ENCODE measurements at places on chromosomes 2 and 18.

- no peak for DNase-seq
These were observed 33.7 kb upstream of the PDIA6 start for GRCh38 chr2:10846110-10846861.

DNA sequence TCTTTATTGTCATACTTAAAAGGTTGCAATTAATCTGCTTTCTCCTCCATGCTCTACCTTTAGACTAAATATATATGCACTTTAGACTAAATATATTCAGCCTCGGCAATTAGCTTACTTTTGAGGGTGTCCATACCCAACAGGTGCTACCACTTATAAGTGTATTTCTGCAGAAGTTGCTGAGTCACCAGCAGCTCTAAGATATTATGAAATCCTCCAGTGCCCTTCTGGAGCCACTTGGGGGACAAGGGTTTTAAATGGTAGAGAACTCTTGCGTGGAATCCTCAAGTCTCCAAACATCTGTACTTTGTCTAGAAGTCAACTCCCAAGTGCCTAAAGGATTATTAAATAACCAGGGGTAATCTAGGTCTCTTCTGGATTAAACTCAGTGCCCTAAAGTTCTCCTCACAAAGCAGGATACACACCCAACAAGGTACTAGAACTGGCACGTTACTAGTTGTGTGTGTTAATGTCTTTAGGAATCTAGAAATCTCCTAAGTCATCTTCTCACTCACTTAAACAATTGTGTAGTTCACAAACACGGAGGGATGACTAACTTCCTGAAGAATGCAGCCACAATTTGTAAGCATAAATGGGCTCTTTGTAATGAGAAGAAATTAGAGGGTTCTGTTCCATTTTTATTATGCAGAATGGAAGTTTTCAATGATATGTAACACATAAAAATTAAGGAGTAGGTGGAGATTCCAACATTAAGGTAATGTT lies 159.7 kb downstream of the CD226 start:
- no peak for DNase-seq

- no peak for DNase-seq
These were observed 10.8 kb upstream of the NAB1 start for GRCh38 chr2:190637903-190638618.

DNA sequence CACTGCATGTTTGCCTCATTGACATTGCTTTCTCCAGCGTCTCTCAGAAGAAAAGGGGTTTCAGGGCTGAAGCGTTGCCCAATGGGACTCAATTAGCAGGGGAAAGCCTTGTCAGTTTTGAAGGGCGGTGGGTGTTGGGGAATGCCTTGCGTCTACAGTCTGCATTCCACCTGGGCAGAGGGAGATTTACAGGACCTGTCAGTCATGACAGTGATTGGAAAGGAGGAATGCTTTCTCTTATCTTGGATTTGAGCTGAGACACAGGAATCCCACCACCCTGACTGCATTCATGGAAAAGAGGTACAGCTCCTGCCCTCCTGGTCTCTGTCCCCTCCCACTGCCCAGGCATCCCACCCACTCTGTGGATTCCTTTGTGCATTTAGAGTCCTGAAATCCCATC lies 123.9 kb downstream of the ACKR3 start:
- DNase-seq = no peak

Data from Kasumi-1 (cell line).